Stimulated activated CD4-positive, alpha-beta T cell treated with anti-CD3 and anti-CD28 coated beads, Interleukin-2, amount 100 ng/mL, for 24 hours (primary cell): ENCODE measurements at places on chromosomes 4 and X.

GRCh38 chrX:108484251-108484650 is 44.6 kb downstream of the COL4A5 start:
- no peak for DNase-seq

- DNase-seq = no peak
Observed at GRCh38 chr4:15245006-15245530, 182.8 kb upstream of the C1QTNF7 start.

DNA sequence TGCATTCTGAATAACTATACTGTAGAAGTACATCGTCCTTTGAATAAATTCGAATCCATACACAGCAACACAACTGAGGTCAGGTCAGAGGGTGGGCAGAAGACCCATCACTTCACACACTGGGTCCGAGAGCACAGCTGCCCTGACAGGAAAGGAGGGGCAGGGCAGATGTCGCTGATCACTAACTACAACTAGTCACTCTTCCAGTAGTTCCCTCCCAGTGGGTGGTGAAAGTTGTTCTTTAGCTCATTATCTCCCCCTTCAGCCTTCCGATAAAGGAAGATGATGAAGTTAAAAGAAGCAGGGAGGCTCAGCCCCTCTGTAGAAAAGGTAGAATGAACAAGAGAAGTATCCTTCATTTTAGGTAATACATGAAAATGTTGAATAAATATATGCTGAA is 278.9 kb downstream of the INPP4B start:
- peak; percentile 64 for DNase-seq

DNA sequence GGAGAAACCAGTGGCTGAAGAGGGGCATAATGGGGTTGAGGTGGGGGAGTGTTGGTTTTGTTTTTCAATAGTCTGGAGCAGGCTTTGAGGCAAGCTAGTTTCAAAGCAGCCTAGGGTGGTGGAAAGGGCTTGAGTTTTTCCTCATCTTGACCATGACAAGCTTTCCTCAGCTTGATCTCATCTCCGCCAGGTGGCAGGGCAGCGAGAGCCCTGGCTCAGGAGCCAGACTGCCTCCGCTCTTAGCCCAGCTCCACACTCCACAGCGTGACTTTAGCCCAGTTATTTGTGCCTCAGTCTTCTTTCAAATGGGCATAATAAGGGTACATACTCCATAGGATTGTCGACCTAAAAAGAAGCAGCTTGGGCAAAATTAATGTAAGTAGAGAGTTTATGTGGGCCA is 29.9 kb upstream of the SOWAHD start:
- DNase-seq = no peak

GRCh38 chr4:184097241-184097605 is 120.5 kb downstream of the ENPP6 start:
- peak; percentile 47 for DNase-seq

GRCh38 chrX:39814391-39814790 is 283.4 kb downstream of the BCOR start:
- no peak for DNase-seq

DNA sequence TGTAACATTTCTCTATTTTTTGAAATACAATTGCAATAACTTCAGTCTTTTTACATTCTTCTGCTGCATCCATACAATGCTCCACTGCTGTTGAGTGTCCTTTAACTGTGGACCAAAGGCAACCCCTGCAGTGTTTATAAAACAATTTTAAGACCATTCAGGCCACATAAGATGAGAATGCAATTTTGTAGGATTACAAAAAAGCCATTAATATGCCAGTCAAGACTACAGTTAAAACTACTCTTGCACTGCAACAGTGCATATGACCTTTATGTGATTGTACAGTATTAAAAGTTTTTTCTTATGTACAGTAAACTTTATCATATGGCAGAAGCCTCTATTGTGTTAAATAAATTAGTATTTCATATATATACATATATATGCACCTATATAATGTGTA is 55.7 kb upstream of the ATOH1 start:
- no peak for DNase-seq

DNA sequence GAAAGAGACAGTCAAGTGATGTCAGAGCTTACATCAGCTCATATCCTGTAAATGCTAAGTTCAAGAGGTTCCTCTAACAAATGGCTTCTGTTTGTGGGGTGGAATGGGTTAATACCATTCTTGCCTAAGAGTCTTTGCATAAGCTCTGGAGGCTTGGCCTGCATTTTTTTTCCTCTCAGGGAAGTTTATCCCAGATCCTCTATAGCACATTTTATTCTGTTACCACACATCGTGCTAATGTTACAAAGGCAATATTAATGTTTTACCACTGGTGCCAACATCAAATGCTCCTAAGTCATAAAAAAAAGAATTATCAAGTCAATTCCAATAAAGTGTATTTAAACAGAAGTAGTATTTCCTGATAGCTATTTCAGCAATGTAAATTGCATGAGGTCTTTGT is 2.9 kb upstream of the ADH6 start:
- no peak for DNase-seq

- DNase-seq = peak; percentile 6
Observed at GRCh38 chr4:158722291-158722916, 792 bp downstream of the PPID start.
